ENCODE measurements at places on chromosomes 16 and 17.
A peak's percentile ranks its signal among the peaks of the same experiment; 100 is the strongest.

DNA sequence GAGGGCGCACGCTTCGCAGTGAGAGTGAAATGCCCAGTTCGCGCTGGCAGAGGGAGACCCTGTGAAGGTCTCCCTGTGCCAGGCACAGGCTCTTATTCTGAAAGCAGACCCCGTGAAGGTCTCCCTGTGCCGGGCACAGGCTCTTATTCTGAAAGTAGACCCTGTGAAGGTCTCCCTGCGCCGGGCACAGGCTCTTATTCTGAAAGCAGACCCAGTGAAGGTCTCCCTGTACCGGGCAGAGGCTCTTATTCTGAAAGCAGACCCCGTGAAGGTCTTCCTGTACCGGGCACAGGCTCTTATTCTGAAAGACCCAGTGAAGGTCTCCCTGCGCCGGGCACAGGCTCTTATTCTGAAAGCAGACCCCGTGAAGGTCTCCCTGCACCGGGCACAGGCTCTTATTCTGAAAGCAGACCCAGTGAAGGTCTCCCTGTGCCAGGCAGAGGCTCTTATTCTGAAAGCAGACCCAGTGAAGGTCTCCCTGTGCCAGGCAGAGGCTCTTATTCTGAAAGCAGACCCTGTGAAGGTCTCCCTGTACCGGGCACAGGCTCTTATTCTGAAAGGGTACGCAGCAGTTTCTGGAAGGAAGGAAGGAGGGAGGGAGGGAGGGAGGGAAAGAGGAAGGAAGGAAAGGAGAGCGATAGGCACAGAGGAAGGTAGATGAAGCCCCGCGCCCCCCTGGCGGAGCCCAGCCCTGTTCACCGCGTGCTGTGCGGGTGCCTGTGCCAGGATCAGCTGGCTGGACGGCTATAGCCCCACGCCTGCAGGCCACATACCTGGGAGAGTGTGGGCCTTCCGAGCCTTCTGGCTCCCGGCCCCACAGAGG, 55.3 kb downstream of the WDR45B start:
- DNase-seq: peak; percentile 74

DNA sequence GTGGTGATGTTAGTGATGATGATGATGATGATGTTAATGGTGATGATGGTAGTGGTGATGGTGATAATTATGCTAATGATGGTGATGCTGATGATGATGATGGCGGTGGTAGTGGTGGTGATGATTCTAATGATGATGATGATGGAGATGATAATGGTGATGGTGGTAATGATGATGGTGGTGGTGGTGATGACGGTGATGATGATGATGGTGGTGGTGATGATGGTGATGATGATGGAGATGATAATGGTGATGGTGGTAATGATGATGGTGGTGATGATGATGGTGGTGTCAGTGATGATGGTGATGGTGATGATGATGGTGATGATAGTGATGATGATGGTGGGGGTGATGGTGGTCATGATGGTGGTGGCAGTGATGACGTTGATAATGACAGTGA, 132.5 kb downstream of the DNAH9 start:
- DNase-seq: no peak

DNA sequence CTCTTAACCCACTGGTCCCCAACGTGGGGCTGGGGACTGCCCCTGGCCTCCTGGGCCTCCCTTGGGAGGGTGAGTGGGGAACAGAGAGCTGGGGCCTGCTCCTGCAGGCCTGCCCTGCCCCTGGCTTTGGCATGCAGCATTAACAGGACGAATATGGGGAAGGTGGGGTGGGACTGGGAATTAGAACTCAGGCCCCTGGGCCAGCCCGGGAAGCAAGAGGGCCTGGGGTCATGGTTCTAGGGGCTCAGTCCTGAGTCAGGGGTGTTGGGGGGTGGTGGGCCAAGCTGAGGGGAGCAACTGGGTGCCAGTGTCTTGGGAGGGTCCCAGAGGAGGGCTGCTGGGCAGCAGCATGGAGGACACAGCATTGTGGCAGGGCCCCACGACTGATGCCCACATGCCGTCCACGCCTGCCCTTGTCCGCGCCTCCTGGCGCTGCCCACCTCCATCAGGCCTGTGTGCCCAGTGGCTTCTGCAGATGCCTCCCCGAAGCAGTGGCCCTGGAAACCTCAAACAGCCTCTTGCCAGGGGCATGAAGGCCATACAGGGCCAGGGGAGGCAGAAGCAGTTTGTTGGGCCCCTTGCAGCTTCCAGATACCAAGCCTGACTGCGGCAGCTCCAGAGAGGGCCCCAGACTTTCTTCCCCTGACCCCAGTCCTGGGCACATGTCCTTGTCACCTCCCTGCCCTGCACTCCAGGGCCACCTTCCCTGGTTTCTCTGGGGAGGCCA, 4.8 kb downstream of the MAP2K3 start:
- DNase-seq: no peak

GRCh38 chr17:63450551-63450950, 4.4 kb upstream of the CYB561 start:
- no peak for DNase-seq

DNA sequence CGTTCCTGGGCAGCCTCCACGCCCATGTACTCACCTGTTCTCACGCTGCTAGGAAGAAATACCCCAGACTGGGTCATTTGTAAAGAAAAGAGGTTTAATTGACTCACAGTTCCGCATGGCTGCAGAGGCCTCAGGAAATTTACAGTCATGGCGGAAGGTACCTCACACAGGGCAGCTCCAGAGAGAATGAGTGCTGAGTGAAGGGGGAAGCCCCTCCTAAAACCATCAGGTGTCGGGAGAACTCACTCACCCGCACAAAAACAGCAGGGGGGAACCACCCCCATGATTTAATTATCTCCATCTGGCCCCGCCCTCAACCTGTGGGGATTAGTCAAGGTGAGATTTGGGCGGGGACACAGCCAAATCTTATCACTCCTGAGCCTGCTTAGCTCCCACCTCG, 18.2 kb downstream of the RAB40C start:
- no peak for DNase-seq

DNA sequence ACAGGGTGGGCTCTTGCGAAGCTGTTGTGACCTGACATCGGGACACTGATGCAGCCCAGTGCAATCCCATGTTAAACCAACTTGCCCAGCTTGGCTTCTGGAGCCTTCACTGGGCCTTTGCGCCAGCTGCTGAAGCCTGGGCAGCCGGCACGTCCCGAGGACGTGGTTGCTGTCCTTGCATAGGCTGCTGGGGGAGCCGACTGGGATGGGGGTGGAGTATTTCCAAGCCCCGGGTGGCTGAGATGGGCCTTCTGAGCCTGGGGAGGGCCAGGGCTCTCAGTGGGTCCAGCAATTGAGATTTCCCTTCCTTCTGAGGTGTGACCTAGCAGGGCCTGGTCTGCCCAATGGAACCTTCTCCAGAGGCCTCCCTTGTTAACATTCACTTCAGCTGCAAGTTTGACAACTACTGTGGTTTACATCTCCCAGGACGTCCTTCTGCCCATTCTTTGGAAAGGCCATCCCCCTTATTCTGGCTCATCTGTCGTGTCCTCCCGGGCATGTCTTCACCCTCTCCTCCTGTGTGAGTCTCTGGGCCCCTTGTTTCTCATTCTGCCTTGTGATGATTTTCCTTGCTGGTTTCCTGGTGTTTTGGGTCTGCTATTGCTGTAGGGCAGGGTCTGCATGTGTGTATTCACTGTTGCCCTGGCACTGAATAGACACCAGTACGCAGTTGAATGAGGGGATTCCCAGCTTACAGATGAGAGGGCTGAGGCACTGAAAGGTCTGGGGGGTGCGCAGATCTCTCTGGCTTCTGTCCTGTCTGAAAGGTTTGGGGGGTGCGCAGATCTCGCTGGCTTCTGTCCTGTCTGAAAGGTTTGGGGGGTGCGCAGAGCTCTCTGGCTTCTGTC, 34.4 kb downstream of the HAPSTR1 start:
- no peak for DNase-seq

DNA sequence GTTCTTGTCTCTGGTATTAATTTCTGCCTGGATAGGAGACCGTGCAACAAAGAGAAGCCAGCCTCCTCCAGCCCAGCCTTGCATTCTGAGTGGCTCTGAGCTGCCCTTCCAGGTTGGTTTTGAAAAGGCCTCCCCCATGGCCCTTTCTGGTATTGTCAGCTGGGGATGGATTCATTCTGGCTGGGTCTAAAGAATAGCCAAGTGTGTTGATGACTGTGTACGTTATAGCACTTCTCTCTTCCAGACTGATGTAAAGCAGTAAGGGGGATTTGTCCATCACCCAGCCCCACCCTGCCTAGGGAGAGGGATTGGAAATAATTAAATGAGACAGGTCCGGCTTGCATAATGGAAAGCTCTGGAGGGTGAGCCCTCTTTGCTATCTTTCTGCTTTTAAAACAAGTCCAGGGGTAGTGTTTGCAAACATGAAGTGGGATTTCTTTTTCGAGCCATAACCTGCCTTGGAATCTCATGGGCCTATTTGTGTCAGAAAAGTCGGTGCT, 146.4 kb downstream of the MSI2 start:
- no peak for DNase-seq

GRCh38 chr16:11224894-11225676, 30.9 kb downstream of the SOCS1 start:
- no peak for DNase-seq

DNA sequence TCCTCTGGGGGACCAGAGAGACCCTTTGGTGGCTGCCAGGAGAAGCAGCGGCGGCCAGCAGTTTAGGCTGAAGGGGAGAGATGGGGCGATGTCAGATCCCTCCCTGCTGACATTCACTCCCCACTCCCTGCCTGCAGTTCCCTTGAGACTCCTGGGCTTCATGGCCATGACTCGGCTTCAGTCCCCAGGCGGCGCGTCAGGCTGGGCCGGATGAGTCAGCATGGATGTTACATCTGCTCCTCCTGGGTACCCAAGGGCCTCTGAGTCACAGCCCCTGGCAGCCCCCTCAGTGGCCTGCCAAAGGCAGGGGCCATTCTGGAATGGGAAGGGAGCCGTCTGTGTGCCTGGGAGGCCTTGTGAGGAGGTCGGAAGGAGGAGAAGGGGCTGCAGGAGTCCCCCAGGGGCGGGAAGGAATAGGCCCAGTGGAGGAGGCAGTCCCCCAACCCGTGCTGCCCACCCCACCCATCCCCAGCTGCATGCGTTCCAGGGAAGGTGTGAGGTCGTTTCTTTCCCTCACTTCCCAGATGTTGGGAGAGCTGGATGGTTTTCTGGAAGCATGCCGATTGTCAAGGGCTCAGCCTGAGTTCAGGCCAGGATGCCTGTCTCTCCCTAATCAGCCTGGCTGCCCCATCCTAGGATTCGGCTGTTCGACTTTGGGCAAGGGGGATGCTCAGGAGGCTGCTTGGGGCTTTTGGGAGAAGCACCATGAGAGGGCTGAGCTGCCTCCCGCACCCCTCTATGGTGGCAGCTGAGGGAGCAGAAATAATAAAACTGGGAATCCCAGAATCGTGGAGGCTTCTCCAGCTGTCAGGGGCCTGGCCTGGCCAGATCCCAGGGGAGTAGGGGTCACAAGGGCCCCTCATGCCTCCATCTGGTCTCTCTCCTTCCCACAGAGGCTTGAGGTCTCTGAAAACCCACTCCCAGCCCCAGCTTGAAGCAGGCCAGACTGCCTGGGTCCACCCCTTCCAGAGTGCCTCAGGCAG, 9.7 kb downstream of the RHBDL3 start:
- DNase-seq: peak; percentile 70
